ENCODE measurements at places on chromosomes 1 and 21. TPM values are rescaled to one million over a fixed set of nuclear protein-coding genes. Genes with fewer than 3 reads are reported as not detected.

ARHGAP30 gene
- not detected for total RNA-seq

PTGS2 gene
- 0.29 TPM for total RNA-seq

LRRC71 gene
- not detected for total RNA-seq

TMEM200B gene
- total RNA-seq = 21.0 TPM

NBPF11 gene
- 1.7 TPM for total RNA-seq

C1orf210 gene
- total RNA-seq = not detected

GPX7 gene
- 38.8 TPM for total RNA-seq

SPRR4 gene
- total RNA-seq = not detected

LIN28A gene
- total RNA-seq = not detected

HES3 gene
- not detected for total RNA-seq

WNT4 gene
- 0.18 TPM for total RNA-seq

CDC14A gene
- total RNA-seq = 1.4 TPM

THEM5 gene
- total RNA-seq = not detected

KIAA0040 gene
- under 0.01 TPM for total RNA-seq

EPHX1 gene
- total RNA-seq = 21.6 TPM

CHI3L2 gene
- not detected for total RNA-seq

NBPF10 gene
- 1.1 TPM for total RNA-seq

F5 gene
- total RNA-seq = not detected

SPAG17 gene
- not detected for total RNA-seq

SHCBP1L gene
- total RNA-seq = not detected

EXOSC10 gene
- total RNA-seq = 54.8 TPM

All from myometrial cell (primary cell).